Dermis blood vessel endothelial cell (primary cell): ENCODE measurements at places on chromosomes 11 and 22. TPM values are rescaled to one million over a fixed set of nuclear protein-coding genes. Genes with fewer than 3 reads are reported as not detected.
A peak's percentile ranks its signal among the peaks of the same experiment; 100 is the strongest.

DNA sequence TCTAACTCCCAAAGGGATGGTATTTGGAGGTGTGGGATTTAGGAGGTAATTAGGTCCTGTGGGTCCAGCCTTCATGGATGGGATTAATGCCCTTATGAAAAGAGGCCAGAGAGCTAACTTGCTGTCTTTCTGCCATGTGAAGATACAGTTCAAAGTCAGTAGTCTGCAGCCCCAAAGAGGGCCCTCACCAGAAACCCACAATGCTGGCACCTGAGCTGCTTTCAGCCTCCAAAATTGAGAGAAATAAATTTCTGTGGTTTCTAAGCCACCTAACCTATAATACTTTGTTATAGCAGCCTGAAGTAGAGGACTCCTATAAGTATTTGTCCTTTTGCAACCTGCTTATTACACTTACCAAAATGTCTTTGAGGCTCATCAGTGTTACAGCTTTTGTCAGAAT is 16.2 kb downstream of the ATM start:
- DNase-seq, result no peak

- DNase-seq, result no peak
Observed at GRCh38 chr11:15976433-15977045, 379.8 kb downstream of the SOX6 start.

NCAM1 gene
- total RNA-seq, result 2.2 and 3.4 TPM in 2 replicates

DNA sequence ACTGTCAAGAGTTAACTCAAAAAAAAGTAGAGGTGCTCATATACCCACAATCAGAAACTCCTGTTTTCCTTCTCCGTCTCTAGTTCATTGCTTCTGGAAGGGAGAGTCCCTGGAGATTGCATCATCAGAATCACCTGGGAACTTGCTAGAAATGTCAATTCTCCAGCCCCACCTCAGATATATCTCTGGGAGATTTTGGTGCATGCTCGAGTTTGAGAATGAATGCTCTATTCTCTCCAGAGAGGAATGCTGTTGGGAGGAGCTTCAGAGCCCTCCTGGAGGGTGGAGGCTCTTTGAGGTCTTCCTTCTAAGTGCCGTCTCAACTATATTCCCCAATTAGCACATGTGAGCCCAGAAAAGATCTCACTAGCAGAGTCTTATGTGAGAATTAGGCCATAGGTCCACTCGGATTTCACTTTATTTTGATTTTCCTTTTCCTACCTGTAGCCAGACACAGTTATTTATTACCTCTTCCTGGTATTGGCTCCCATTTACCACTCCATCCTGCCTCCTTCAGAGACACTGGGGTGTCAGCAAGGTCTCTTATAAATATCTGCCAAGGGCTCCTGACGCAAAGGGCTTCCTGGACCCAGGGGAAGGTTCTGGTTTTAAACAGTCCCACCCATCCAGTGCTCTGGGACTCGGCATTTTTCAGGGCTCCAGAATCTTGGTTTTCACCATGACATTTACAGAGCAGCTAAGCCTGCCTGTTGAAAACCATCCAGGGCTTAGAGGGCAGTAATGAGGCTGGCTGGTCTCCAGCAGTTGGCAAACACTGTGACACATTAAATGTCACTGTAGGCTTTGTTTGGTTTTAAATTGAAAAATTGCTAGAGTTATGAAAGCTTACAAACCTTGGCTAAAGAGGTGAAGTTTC is 136.2 kb downstream of the CD44 start:
- no peak for DNase-seq

LINC01488 gene
- not detected in 2 replicates for total RNA-seq

DNA sequence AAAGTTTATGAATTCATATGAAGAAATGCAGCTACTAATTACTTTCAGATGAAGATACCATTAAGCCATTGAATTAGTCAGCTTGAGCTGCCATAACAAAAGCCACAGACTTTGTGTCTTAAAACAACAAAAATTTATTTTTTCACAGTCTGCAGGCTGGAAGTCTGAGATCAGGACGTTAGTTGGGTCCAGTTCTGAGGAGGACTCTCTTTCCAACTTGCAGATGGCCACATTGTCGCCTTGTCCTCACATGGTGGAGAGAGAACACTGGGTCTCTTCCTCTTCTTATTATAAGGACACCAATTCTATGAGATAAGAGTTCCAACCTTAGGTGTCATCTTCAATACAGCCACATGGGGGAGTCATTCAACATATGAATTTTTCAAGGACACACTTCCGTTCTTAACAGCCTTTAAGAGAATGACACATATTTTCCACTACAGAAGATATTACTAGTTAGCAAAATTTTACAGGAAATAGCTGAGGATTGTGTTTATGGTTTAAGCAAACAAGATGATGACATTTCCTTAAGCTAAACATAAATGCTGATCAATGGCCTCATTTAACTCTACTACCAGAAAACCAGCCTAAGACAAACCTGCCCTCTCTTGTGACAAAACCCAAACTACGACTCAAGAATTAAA is 56.0 kb downstream of the DCUN1D5 start:
- peak; percentile 91 for DNase-seq

DNA sequence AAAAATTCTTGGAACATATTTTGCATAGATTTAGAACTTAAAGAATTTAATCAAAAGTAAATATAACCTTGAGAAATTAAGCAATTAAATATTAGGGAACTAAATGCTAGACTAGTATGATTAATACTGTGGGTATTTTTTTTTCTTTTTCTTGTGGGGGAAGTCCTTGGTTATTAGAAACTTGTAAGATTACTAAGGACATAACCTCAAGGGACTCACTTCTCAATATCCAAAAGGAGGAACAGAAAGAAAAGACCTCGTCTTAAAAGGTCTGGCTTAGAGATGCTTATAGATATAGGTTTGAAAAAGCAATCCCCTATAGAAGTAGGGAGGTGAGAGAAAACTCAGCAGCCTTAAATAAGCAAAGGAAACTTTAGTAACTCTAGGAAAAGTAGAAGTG is 368.5 kb downstream of the INSC start:
- DNase-seq, result no peak

DNA sequence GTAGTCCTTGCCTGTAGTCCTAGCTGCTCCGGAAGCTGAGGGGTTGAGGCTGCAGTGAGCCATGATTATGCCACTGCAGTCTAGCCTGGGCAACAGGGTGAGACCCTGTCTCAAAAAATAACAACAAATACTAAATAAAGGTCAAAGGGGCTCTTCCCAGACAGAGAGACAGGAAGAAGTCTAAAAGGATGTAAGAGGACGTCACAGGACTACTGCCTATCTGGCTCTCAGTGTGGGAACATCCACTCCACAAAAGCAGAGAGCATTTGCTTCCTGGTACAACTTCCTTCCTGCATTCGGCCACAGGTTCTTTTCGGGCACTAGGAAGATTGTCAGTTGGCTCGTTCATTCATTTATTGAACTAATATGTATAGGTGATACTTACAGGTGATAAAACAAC is 110.6 kb downstream of the SGSM3 start:
- DNase-seq, result peak; percentile 86

DNA sequence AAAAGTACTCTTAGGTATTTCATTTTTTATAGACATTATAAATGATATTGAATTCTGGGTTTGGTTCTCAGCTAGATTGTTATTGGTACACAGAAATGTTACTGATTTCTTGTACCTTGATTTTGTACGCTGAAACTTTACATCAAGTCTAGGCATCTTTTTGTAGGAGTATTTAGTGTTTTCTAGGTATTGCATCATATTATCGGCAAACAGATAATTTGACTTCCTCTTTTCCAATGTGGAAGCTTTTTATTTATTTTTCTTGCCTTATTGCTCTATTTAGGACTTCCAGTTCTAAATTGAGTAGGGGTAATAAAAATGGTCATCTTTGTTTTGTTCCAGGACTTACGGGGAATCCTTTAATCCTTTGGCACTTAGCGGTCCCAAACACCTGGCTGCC is 676.6 kb upstream of the CCDC179 start:
- no peak for DNase-seq

IRAG1 gene
- 0.51 and 0.79 TPM in 2 replicates for total RNA-seq

- no peak for DNase-seq
Observed at GRCh38 chr11:12258451-12258850, 118.9 kb upstream of the PARVA start.

DNA sequence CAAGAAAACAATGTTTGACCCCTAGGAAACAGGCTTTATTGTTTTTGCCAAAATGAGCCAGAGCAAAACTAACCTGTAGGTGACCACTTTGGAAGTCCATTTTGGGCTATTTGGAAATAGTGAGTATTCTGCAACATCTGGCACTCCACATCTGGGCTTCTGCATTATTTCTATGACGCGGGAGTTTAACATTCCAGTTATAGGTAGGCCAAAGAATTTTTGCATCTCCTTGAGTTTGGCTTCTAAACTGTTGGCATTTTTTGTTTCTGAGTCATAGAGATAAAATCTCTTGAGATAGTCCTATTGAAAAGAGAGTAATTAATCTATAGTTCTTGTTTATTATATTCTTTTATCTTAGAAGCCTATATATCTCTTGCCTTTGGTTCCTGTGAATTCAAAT is 2.9 kb downstream of the MMP7 start:
- DNase-seq, result no peak

GRM5 gene
- total RNA-seq, result under 0.01 TPM in 1 of 2 replicates, not detected in the other

GRCh38 chr22:27915986-27916385 is 3.1 kb downstream of the PITPNB start:
- no peak for DNase-seq

DNA sequence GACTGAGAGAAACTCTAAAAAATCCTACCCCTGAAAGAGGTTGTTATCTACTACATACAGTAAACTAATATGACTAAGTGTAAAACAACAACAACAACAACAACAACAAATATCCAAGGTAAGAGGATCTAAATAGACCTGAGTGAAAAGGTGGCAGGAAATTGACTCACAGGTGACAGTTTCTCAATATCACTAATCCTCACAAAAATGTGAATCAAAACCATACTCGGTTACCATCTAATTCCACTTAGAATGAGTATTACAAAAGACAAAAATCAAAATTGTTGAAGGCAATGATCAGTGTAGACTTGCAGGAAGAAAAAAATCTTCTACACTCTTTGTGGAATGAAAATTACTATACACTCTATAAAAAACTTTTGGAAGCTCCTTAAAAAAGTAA is 17.5 kb downstream of the RGL4 start:
- no peak for DNase-seq

MN1 gene
- 0.34 and 0.47 TPM in 2 replicates for total RNA-seq

GRCh38 chr22:24146791-24147353 is 34.4 kb upstream of the SUSD2 start:
- DNase-seq, result peak; percentile 20

DNA sequence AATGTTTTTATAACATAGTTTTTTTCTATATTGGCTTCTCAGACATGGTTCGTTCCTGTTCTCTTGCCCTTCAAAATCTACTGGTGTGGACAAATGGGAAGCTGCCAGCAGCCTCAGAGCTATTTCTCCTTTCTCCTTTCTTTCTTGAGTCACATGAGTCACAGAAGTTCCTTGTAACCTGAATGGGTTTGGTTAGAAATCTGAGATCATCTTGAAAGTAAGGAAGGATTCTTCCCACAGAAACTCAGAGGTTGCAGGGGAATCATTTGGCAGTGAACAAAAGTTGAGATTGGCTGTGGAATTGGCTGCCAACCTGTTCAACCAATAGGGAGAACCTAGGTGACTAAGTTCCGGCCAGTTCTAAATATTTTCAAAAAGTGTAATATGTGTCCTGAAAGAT is 12.5 kb downstream of the PLET1 start:
- DNase-seq, result no peak

DNA sequence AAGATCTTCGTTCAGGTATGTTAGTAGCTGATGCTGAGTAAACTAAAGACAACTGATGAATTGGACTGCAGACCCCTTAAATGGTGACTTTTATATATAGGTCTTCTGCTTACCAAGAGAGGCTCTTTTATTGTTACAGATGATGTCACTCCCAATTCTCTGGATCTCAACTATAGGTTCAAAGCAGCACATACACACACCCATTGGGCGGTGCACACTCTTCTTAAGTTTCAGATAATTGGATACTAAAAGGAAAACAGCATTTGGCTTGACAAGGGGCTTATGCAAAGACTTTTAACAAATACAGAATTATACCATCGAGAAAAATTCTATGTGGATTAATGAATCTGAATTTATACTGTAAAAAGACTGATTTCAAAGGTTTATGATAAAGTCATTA is at the start of gene PTH:
Gene PTH (minus strand): TSS at position 69 of the 400 bp plus-strand sequence. CDS start 3,142 bp downstream, outside the sequence.
- no peak for DNase-seq

MUC2 gene
- not detected in 2 replicates for total RNA-seq

DNA sequence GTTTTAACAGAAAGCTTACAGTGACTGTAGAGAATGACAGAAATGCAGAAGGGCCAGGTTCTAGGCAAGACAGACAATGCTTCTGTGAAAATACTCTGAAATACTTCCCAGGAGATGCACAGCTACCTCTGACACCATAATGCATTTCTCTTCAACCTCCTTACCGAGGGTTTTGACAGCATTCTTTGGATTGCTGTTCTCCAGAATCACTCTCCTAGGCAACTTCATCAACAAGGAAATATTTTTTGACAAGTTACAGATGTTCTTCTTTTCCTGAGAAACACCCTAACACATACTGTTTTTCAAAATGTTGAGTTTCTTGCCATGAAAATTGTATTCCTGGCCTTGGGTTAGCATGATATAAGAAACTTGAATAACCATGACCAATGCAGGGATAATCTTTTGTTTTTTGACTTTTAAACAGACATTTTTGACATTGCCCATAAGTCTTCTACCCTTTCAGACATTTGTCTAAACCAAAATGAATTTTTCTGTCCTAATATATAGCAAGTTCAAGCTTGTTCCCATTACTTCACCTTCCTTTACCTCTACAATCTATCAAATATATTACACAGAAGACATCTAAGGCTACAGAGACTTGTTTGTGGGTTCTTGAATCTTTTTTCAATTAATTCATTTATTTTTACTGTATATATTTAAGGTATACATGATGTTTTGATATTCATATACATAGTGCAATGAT is 108.1 kb downstream of the CCDC34 start:
- no peak for DNase-seq

DNA sequence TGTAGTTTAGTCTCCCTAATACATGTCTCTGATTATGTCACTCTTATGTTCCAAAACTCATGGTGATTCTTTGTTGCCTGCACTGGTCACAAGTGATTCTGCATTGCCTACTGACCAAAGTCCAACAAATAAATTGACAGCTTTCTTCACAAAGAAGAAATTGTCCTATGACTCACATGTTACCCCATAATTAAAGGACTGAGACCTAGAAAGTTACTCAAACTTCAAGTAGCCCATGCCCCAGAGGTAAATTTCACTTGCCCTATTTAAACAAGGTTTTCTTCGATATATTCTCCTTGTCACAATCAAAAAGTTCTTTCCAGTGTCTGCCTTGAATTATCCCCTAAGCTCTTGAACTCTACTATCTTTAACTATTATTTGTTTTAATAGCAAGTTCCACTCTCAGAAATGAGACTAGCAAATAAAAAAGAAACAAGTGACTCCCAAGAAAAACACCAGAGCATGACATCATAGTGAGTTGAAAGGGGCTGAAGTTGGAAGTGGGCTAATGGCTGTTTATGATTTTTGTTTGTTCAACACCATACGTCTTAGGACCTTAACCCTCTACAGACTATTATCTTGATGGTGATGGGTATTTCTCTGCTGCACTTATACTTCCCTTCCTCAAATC is 94.5 kb upstream of the BLID start:
- DNase-seq, result no peak
